Ureter (tissue), 1 donor: ENCODE measurements at places on chromosomes 3 and 15. TPM values are rescaled to one million over a fixed set of nuclear protein-coding genes. Genes with fewer than 3 reads are reported as not detected.

Gene CACNA1D
- total RNA-seq: 84.4 TPM

Gene GREM1
- 26.0 TPM for total RNA-seq

GRCh38 chr3:18725668-18726407 is 300.7 kb upstream of the SATB1 start:
- DNase-seq: no peak

DNA sequence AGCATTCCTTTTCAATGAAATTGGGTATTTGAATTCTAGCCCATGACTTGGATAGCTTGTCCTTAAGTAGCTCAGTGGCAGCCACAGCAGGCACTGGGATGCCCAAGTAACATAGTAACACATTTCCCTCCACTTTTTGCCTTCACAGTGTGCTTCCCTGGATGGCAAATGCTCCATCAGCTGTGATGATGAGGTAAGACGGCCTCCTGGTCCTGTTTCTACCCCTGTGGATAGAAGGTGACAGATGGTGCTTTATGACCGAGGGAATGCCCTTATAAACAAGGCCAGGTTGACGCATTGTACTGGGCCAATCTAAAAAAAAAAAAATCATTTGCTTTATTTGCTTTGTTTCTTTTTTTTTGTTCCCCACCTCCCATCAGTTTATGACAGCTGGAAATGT is 41.8 kb upstream of the LRTM1 start:
- no peak for DNase-seq

DNA sequence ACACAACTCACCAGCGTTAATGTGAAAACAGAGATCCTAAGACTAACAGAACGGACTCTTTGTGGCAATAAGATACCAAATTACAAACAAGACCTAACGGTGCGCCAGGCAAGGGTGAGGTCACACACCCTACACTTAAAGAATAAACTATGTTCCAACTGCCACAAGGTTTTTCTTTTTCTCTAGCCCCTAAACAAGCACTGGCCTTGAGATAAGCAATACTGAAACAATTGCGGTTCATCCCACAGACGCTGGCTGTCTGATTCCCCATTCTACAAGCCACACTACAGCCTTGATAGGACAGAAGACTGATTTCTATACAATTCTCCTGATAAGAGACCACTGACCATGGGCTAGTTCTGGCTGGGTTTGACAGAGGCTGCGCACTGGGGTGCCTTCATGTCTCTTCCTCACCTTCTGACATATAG is 20.5 kb upstream of the LIMD1 start:
- DNase-seq: no peak

Gene CCDC14
- 52.0 TPM for total RNA-seq

- no peak for DNase-seq
These were observed 2.9 kb downstream of the MUC4 start for GRCh38 chr3:195808741-195809290.

- DNase-seq: no peak
These were observed 769.1 kb upstream of the CFAP20DC start for GRCh38 chr3:59818919-59819300.

DNA sequence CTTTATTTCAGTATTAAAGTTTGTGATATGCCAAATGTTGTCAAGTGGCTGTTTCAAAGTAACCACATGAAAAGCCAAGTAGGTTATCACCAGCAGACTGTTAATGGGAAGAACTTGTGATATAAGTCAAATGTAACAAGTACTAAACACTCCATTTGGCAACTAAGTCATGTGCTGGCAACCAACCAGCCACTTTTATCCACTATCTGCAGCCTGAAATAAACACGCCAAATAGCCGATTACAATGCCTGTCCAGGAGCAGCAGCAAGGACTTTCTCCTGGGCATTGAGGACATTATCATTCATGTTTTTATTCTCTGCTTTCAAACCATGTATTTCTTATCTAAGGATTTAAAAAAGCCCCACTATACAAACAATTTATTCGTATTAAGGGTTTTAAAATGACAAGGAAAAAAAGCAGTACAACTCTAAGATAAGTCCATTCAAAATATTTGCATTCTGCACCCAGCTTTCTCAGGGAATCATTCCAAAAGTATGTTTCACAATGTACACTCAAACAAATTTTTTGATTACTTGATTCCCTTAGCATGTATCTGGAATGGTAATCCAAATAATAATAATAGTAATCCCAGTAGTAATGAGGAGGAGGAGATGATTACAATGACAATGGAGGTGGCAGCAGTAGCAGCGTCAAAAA is 448.6 kb downstream of the ERC2 start:
- no peak for DNase-seq

GRCh38 chr15:77631745-77632533 is 773 bp downstream of the LINGO1 start:
- no peak for DNase-seq

Gene FANCD2OS
- not detected for total RNA-seq
